ENCODE measurements at places on chromosomes 5 and 9.

GRCh38 chr5:43256261-43256966, 56.8 kb downstream of the HMGCS1 start:
- DNase-seq = no peak

- no peak for DNase-seq
These were observed 52.4 kb upstream of the SHISAL2B start for GRCh38 chr5:64637837-64638443.

GRCh38 chr5:140005145-140005591, 37.9 kb downstream of the NRG2 start:
- DNase-seq = no peak

- DNase-seq = no peak
These were observed 85.1 kb downstream of the BRINP1 start for GRCh38 chr9:119284118-119284517.

DNA sequence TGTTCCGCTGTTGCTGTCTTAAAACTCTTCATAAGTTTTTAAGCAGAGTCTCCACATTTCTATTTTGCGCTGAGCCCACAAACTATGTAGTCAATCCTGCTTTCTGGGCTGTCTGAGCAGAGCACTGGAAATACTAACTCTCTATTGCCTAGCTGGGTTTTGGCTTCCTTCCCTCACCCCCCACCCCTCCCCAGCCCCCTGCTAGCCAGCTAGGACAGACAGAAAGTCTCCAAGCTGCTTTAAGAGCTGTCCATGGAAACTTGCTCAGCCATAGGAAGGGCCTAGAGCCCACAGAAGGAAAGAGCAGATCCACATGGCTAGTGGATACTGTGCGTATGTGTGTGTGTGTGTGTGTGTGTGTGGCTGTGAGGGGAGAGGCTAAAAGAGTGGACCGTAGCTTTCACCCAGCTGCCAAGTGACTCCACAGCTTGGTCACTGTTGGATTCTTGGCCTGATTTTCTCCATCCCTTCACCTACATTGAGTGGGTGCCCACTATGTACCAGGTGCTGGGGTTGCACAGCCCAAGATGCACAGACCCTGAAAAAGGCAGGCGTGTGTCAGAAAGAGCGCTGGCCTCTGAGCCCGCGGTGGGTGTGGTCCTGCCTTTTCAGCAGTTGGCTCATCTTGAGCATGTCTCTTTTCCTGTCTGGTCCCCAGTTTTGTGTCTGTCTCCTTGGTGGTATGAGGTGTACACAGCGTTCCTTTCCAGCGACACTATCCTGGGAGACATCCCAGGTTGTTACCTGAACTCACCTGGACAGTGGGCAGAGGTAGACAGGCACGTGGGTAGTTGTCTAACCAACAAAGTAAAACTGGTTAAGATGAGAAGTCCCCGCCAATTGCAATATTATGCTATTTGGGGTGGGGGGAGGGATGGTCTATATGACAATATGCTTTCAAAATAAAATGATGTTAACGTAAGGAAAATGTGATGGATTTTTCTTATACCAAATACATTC, 5.4 kb upstream of the NKX2-5 start:
- DNase-seq = no peak

DNA sequence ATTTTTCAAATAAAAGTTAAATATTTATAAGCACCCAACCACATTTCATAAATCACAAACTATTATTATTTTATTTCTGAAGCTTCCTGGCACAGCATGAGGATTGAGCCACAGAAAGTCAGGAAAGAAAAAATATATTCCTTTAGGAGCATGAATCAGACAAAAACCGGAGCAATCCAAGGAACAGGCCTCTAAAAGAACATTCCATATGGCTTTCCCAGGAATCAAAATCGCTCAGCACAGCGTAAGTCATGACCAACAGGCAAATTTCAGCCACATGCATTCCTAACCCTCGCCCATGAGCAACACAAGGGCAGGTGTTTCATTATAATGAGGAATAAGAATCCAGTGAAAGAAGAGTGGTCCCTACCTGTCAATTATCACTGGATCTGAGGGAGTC, 26.7 kb downstream of the EBF1 start:
- no peak for DNase-seq

DNA sequence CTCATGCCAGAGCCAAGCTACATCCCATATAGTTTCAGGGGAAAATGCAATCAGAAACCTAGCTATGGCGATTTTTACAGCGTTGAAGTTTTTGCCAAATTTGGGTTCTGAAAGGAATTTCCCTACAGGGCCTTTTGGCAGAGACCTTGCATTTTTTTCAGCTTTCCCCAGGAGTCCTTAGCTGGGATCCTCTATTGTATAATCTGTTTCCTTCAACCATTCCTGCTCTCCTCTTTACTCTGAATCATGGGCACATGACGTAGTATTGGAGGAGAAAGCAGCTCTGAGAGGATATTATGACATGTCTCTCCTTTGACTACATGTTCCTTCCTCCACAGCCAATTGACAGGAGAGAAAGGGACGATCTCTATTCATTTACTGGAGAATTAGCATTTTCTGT, 118.5 kb upstream of the ERCC6L2 start:
- no peak for DNase-seq

GRCh38 chr9:108057421-108058134, 568.0 kb upstream of the KLF4 start:
- no peak for DNase-seq

- no peak for DNase-seq
These were observed 52.4 kb downstream of the GALNT10 start for GRCh38 chr5:154242964-154243376.

GRCh38 chr9:114272739-114273431, 50.0 kb upstream of the ORM1 start:
- DNase-seq = no peak

DNA sequence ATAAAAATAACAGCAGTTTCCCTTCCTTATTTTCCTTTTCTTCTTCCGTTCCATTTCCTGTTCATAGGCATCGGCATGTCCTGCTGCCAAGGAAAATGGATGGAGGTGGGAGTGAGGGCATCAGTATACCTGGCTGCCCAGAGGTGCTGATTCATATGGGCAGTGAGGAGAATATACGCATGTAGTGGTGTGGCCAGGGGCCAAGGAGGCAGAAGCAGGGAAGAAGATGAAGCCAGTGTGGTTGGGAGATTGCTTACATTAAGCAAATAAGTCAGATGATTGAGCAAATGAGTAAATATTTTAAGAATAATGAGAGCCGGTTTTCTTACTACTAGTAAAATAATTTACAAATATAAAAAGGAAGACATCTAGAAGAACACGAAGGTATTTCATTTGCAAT, 344.9 kb upstream of the PAPPA start:
- no peak for DNase-seq

GRCh38 chr5:126918615-126918957, 111.8 kb downstream of the MARCHF3 start:
- no peak for DNase-seq

GRCh38 chr9:128689293-128689774, 312 bp downstream of the SET start:
- peak; percentile 31 for DNase-seq

- DNase-seq = no peak
These were observed 987.6 kb downstream of the PTPRD start for GRCh38 chr9:9625248-9625647.

DNA sequence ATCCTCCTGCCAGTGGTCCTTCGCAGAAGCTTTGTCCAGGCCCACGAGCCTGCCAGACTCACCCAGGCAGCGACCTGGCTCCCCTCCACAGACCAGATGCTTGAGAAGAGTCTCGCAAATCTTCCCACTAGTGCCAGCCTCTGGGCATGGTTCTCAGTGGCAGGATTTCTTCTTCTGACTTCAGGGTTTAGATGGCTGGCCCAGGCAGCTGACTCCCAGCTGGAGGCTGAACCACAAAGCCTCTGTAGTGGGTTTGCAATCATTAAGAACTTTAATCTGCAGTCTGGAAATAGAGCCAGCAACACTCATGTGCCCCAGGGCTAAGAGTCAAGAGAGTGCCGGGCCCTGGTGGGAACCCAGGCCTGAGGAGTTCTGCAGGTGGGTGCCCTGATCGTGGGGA, 90.6 kb upstream of the ICE1 start:
- no peak for DNase-seq

- no peak for DNase-seq
These were observed 589.1 kb upstream of the ADAMTS16 start for GRCh38 chr5:4551034-4551433.

DNA sequence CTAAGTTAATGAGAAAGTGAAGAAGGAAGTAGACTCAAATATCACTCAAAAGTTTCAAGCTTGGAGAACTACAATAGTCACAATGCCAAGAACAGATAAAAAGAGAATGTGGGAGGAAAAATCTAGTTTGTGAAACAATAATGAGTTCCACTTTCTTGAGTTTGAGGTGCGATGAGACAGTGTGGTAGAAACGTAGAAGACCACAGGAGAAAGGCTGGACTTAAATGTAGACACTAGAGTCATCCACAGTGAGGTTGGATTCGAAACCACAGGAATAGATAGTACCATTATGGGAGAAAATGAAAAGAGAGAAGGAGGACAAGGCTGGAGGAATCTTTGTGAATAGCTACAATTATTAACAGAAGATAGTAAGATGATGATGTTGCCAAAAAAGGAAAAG, 141.1 kb upstream of the LRRTM2 start:
- DNase-seq = no peak

- DNase-seq = no peak
These were observed 98.5 kb upstream of the ABCA1 start for GRCh38 chr9:105026451-105026850.

DNA sequence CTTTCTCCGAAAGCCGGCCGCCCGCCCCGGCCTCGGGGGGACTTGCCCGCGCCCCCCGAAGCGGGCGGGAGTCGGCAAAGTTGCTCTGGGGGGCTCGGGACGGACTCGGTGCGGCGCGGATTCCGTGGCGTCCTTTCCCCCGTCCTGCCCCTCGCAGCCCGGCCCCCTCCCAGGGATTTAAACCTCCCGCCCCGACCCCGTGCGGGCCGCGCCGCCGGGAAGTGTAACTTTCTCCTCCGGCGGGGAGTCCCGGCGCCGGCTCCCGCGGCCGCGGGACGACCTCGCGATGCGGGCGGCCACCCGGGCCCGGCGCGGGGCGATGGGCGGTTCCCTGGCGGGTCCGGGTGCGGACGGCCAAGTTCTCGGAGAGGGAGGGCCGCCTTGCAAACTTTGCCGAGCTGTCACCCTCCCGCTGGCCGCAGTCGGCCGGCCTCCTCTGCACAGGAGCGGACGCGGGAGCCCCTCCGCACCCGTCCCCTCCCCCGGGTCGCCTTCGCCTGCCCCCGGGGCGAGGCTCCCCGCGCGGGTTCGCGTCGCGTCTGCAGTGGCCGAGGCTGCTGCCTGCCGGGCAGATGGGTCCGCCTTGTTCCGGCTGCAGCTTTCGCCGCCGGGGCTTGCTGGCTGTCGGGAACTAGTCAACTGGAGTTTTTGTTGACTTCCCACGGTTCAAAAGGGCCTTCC, 732 bp downstream of the PBX3 start:
- no peak for DNase-seq

- DNase-seq = peak; percentile 17
These were observed 1.0 kb upstream of the TPM2 start for GRCh38 chr9:35690614-35691333.

DNA sequence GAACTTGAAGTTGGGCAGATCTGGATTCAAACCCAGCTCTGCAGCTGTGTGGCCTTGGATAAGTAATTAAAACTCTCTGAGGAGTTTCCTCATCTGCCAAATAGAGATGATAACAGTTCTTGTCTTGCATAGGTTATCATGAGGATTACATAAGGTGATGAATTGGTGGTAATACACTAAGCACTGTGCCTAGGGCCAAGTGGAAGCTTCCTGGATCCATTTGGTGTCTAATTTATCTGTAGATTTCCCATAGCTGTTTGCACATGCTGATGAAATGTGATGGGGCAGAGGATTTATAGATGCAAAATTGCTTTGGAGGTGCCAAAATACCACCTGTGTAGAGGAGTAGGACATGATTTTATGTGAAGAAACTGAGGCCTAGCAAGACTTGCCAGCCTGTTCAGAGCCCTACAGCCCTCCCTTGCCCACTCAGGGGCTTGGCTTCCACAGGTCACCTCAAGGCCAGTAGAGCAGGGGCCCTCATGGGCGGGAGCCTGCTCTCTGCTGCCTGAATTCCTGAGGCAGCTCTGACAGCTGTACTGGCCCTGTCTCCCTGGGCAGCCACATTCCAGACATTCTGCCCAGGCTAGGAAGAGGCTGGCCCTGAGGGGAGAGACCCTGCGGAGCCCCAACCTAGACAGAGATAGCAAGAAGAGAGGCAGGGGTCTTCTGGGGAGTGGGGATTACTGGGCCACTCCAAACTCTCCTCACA, 5.9 kb upstream of the FAT2 start:
- DNase-seq = no peak

DNA sequence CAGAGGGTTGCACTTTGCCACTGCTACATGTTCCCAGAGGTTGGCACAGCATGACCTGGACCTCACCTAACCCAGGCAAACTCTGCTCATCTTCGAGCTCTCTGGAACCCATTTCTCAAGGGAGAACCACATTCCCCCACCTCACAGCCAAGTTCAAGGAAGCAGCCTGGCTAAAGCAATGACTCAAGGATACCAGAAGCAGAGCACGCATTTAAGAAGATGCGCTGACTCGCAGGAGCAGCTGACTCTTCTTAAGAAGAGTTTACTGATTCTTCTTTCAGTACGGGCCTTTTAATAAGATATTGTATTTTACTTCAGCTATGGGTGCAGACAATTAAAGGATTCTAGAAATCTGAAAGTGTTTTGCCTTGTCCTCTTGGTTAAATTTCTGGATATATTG, 4.1 kb upstream of the SEMA5A start:
- no peak for DNase-seq

DNA sequence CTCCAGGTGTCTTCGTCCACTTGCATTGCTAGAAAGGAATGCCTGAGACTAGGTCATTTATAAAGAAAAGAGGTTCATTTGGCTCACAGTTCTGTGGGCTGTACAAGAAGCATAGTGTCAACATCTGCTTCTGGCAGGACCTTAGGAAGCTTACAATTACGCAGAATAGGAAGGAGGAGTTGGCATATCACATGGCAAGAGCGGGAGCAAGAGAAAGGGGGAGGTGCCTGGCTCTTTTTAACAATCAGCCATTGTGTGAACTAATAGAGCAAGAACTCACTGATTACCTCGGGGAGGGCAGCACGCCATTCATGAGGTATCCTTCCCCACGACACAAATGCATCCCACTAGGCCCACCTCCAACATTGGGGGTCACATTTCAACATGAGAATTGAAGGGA, 134.4 kb upstream of the EFNA5 start:
- no peak for DNase-seq

DNA sequence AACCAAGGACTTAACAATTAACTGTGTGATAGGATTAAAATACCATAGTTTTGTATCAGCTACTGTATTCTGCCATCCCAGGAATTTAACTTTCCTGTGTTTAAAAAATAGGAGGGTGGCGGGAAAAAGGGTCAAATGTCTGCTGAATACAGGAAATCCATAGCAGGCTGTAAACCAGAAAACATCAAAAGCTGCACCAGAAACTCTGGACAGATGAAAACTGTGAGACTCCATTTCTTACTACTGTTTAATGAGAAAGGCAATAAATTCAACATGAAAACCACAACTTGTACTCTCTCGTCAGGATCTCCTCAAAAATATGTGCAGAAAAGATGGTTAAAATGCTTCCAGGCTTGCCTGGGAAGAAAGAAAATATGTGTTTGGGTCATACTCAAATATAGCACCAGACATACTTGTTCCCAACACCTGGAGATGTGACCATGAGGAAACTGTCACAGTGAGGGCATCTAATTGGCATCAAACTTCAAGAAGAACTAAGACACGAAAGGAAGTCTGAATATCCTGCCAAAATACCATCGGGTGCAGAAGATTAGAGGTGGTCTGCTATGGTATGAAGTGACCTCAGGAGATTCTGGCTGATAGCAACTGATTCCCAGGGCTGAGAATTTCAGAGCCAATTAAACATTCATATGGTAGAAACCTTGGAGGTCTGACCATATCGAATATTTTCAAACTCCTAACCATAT, 164.7 kb upstream of the TARS1 start:
- DNase-seq = no peak
